ENCODE measurements at places on chromosomes 6 and 20.

DNA sequence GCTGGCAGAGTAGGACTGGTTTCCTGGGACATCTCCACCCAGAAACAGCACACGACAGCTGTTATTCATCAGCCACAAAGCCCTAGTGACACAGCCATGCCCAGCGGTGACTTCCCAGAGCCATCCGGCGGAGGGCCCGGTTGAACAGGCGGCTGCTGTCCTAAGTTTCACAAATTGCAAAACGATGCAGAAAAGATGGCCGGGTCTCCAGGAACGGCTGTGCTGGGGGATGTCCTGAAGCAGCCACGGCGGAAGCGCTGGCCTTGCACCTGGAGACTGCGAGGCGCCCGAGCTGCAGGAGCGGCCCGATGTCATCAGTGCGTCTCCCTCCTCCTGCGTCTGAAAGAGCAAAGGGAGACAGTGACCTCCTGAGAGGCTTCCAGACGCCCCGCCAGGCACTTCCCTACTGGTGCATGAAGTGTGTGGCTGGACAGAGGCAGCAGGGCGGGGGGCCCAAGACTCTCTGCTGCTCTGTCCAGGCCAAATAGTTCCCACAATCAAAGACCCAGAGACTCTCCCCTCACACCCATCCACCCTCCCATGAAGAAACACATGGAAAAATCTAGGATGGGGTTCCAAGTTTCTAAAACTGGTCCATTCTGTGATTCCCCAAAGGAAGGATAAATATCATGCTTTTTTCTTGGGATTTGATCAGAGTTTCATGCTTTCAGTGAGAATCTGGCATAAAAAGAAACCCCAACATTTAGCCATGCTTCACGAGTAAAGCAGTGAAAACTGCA lies 44.0 kb downstream of the SSR1 start:
- DNase-seq: no peak

DNA sequence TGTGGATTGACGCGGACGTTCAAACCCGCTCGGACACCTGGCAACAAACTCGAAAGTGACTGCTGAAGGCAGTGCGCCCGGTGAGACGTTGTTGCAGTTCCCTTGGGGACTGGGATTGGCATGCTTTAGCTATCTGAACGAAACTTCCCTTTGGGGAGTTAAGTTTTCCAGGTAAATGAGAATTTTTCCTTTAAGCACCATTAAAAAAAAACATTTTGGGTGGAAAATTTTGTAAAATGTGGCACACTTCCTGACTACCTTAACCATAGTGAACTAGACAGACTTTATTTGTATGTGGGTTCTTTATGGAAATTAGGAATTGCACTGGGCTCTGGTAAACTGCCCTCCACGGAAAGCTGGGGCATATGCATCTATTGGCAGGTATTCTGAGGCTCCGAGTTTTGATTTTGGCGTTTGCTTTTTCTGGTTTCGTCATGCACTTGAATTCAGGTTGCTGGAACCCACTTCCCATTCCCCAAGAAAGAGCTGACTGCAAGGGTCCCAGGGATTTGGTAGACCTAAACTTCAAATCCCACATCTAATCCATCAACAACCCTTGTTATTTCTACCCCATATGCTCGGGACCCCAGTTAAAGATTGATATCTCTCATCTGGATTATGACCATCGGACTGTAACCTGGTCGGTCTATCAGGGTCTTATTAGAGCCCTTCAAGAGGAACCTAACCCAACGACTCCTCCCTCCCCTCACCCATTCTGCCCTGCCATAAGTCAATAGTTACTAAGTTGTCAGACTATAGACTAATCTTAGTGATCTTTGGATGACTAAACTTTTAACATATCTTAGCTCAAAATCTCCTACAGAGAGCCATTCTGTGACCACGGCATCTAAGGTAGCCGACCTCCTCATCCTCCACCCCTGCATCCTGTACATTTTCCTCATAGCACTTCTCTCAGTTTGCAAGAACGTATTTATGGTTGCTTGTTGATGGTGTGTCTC lies 800 bp upstream of the DYNLT1 start:
- peak; percentile 50 for DNase-seq

DNA sequence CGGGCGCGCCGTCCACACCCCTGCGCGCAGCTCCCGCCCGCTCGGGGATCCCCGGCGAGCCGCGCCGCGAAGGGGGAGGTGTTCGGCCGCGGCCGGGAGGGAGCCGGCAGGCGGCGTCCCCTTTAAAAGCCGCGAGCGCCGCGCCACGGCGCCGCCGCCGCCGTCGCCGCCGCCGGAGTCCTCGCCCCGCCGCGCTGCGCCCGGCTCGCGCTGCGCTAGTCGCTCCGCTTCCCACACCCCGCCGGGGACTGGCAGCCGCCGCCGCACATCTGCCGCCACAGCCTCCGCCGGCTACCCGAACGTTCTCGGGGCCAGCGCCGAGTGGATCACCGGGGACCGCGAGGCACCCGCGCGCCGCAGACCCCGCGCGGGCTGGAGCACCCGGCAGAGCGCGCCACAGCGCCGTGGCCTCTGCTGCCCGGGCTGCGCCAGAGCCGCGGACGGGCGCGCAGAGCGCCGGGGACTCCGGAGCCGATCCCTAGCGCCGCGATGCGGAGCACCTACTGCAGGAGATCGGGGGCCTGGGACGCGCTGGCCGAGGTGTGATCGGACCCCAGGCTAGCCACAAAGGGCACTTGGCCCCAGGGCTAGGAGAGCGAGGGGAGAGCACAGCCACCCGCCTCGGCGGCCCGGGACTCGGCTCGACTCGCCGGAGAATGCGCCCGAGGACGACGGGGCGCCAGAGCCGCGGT lies at the start of gene BMP2:
Gene BMP2 (plus strand): TSS at position 151 of the 692 bp plus-strand sequence. CDS start 2,441 bp downstream, outside the sequence.
- DNase-seq: peak; percentile 83

GRCh38 chr6:24902782-24903181 lies 33.0 kb downstream of the RIPOR2 start:
- peak; percentile 69 for DNase-seq

- DNase-seq: no peak
Measured at GRCh38 chr6:23448281-23448680, 677.7 kb upstream of the NRSN1 start.

DNA sequence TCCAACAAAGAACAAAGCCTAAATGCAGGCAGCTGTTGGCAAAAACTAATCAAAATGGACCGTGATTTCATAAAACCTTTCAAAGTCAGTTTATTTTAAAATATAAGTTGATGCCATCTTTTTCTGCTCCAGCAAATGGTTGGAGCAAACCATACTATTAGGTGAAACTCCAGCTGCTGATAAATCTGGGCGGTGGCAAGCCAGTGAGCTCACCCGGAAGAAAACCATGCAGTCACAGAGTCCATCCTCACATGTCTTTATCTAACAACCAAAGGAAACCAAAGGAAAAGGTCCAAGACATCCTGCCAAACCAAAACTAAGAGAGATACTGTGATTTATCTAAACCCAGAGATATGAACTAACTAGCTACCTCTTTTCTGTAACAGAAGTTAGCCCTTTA lies 72.6 kb downstream of the HIVEP2 start:
- DNase-seq: no peak

DNA sequence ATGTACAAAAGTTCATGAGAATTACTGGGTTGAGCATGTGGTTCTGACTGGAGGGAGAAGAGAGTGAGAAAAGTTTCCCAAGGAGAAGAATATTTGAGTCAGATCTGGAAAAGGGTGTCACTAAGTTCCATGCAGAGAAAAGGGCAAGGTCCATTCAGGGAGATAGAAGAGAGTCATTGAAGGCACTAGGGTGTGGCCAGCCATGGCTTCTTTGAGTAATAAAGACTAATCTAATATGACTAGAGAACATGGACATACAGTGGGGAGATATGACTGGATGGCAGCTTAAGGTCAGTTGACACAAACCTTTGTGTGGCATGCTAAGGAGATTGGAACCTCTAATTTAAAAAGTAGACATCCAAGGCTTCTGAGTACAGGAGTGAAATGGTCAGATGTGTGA lies 10.7 kb upstream of the SLC17A4 start:
- DNase-seq: no peak

DNA sequence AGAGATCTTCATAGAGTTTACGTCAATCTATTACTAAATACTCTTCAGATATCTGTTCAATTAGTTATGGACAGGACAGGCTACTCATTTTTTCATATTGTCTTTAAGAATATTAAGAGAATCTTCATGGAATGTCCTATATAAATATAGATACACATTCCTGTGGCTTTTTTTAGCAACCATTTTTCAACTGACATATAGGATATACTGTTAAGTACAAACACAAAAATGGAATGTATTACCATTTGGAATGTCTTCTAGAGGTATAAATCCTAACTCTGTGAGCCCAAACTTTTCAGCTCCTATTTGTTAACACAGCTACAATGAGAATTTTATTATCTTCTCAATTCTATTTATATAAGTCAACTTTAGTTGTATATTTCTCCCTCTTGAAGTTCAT lies 239.6 kb upstream of the DEFB112 start:
- DNase-seq: no peak

GRCh38 chr6:24574809-24575208 lies 71.2 kb downstream of the KIAA0319 start:
- peak; percentile 86 for DNase-seq

DNA sequence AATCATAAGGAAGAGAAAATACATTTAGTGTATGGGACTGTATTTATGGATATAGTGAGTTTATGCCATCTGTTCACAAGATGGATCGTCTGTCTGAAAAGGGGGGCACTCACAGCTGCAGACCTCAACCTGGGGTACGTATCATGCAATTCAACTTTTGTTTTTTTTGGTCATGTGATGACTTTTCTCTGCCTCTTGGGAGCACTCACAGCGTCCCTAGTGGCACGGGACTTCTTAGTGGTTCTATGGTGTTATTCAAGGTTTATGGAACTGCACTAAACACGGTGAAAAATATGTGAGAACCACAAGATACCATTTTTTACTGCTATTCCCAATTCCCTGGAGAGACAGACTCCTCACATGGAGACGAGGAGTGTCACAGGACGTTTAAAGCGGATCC lies 60.4 kb upstream of the MPC1 start:
- DNase-seq: peak; percentile 47

DNA sequence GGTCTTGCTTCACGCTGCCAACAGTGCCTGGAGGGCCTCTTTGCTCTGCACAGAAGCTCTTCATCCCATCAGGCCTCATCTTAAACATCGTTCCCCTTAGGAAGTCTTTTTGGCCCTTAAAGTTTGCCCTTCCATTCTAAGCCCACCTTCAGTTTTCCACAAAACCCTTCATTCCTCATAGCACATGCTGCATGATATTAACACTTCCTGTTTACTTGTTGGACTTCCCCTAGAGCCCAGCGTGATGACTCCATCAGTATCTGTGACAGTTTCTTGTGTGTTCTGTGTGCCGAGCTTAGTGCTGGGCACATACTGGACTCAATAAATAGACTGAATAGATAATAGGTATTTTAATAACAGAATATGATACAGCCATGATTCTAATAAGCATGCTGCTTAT lies 2.2 kb downstream of the NT5DC1 start:
- no peak for DNase-seq

GRCh38 chr6:145224450-145224849 lies 510.9 kb downstream of the EPM2A start:
- DNase-seq: no peak

GRCh38 chr6:51495096-51495495 lies 592.3 kb downstream of the PKHD1 start:
- DNase-seq: no peak

GRCh38 chr6:22972771-22973170 lies 403.4 kb downstream of the HDGFL1 start:
- DNase-seq: no peak

- peak; percentile 76 for DNase-seq
Measured at GRCh38 chr6:44096612-44097011, 30.6 kb downstream of the MRPL14 start.

GRCh38 chr20:54415967-54416366 lies 59.4 kb upstream of the DOK5 start:
- DNase-seq: no peak

GRCh38 chr6:115634887-115635286 lies 425.8 kb downstream of the FRK start:
- DNase-seq: no peak

DNA sequence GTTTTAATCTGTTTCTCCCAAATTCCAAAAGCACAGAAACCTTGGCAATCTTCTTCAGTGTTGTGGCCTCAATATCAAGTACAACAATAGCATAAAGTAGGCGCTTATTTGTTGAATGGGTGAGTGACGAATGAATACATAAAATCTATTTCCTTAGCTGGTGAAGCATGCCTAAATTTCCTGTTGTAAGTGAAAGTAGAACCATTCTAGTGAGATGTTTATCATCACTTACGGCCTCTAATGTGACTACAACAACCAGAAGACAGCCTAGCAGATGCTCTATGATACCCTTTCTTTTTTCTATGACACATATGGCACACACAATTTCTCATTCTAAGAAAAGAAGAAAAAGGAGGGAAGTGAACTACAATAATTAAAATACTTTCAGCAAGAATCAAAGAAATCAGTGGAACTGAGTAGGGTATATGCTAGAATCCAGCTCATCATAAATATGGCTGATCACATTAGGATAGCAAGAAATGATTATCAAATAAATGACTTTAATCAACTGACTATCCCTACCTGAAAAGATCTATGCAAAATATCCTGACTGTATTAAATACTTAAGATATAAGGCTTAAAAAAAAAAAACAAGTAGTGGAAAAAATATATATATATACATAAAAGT lies 67.4 kb downstream of the BTBD9 start:
- no peak for DNase-seq

DNA sequence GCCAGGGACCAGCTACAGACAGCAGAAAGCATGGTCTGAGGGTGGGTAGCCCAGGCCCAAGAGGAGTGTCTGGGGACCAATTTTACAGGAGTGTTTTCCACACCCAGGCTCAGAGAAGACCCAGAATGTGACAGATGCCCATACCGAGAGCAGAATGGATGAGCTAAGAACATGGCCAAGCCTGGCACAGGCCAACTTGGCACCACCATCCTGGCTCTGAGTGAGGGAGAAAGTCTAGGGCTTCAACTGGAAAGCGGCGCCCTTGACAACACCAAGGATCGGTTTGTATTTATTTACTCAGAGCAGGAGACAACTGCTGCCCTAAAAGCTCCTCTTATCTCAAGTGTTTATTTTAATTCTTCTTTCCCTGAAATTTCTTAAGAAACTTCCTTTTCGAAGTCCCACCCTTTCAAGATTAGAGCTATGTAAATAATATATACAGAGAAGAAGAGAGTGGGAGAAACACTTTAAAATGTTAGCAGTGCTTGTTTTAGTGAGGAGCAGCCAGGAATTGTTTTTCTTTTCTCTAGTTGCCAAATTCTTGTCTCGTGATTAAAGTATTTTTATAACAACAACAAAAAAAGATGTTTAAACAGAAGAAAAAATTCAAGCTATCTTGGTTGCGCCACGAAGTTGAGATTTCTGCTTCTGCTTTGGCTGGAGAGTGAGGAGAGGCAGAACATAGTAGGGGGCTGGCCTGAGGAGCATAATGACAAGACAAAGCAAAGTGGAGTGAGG lies 16.2 kb downstream of the TNXB start:
- DNase-seq: no peak

- peak; percentile 91 for DNase-seq
Measured at GRCh38 chr6:4941782-4942672, 61.8 kb downstream of the RPP40 start.
